ENCODE measurements at places on chromosomes 3 and 15. TPM values are rescaled to one million over a fixed set of nuclear protein-coding genes. Genes with fewer than 3 reads are reported as not detected.

The RBM15B gene
- 40.9 TPM for polyA plus RNA-seq

The CTXN2 gene
- not detected for polyA plus RNA-seq

The MYH15 gene
- polyA plus RNA-seq: 0.26 TPM

The SLC30A4 gene
- 8.6 TPM for polyA plus RNA-seq

The HAUS2 gene
- 26.1 TPM for polyA plus RNA-seq

The GOLGA8T gene
- polyA plus RNA-seq: not detected

All from left renal pelvis (tissue), 4 donors.